ENCODE measurements at places on chromosomes 2 and 18.

- DNase-seq: no peak
Observed at GRCh38 chr2:5612666-5613065, 79.5 kb upstream of the SOX11 start.

- no peak for DNase-seq
Observed at GRCh38 chr2:49260979-49261538, 106.7 kb upstream of the FSHR start.

DNA sequence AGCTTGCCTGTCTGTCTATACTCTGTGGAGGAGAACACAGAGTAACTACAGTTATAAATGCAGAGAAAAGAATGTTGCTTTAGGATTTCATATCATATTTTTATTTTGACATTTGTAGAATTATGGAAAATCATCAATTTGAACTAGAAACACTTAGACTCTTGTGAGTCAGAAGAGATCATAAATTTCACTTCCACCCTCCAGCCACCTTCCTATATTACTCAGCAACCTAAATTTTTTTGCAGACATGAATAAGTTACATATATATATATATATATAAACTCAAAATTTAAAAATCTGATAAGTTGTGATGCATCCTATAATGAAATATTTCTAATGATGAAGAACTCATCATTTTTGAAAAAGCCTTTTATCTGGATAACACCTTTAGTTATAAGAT, 172.3 kb downstream of the PIEZO2 start:
- no peak for DNase-seq

DNA sequence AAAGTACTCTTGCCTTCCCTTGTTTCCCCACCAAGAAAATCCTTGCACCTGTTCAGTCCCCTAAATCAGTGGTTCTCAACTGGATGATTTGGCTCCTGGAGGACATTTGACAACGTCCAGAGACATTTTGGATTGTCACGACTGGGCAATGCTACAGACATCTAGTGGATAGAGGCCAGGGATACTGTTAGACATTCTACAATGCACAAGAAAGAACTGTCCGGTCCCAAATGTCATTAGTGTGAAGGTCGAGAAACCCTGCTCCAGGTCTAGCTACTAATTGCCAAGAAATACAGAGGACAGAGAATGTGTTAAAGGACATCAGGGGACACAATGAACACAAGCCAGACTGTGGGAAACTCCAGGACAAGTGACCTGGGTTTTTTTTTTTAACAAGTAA, 60.0 kb downstream of the LRP2 start:
- DNase-seq: no peak

- DNase-seq: no peak
Observed at GRCh38 chr2:101731221-101732054, 33.9 kb downstream of the MAP4K4 start.

DNA sequence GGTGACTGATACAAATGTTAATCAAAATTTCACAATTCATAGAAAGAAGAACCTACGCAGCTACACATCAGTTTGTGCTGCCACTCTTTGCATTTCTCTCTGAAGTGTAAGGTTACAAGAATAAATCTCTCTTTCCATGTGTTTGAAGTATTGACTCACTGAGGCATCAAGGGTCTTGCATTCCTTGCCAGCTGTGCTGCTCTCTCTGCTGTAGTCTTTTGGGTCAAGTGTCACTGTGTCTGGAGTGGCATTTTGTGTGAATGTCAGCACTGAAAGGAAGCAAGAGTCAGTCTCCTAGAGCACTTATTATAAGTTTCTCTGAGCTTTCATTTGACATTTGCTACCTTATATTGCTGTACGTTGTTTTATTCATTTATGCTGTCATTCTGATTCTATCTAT, 1696.1 kb upstream of the LRRTM1 start:
- DNase-seq: no peak

DNA sequence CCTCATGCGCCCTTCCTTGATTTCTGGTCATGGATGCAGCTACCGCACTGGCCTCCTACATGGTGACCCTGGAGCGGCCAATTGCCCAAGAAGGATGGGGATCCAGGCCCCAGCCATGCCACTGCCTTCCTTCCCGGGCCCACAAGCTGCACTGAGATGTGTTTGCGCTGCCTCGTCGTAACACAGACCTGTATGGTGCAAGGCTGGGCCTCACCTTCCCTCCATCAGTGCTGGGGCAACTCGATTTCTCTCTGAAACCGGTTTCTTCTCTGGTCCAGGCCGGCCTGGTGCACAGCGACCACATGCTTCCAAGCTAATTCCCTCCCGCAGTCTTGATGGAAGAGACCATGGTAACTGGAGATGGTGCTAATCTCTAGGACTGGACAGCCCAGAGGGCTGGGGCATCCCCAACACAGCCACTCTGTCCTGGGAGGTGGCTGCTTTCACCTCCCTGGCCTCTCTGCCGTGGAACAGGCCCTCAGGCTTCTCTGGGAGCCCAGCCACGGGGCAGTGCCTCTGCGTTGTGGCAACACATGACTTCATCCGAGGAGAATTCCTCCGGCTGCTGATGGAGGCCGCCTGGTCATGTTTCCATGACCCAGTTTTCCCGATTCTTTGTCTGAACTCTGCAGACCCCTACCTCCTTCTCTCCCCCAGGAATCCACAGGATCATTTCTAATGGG, 184.2 kb downstream of the GLI2 start:
- DNase-seq: peak; percentile 86

DNA sequence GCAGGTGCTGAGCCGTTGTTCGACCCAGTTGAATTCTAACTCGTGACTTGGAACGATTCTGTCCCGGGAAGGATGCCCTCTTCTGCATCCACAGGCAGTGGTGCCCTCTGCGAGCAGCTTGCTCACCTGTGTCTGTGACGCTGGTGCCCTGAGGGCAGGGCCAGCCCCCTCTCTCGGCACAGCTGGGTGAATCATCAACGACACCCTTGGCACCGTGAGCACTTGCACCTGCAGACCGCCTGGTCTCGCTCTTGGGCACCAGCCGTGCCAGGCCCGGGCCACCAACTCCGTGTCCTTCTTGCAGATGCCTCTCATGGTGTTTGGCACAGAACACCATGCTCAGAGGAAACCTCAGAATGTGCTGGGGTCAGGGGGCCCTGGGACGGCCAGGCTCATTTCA, 75.0 kb downstream of the SLC66A2 start:
- no peak for DNase-seq

DNA sequence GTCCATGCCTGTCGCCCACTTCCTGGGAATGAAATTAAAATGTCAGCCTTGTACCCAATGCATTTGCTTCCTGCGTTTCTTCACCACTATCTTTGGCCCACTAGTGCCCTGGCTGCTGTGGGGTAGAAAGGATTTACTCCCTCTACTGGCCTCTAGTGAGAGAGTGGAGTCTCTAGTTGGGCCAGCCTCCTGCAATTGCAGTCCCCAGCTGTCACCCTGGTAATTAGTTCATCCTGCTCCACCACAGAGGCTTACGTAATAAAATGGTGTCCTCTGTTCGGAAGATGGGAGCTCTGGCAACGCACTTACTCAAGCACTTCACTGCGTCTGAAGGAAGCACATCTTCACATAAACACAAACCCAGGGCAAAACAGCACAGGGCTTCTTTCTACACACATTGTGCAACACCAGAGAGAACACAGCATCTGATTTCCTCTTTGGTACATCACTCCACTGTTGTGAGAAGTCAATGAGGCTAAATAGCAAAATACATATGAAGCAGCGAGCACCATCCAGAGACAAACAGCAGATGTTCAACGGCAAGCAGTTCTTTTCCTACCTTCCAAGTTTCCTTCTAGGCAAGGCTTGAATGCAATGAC, 274.6 kb downstream of the LRATD1 start:
- no peak for DNase-seq

DNA sequence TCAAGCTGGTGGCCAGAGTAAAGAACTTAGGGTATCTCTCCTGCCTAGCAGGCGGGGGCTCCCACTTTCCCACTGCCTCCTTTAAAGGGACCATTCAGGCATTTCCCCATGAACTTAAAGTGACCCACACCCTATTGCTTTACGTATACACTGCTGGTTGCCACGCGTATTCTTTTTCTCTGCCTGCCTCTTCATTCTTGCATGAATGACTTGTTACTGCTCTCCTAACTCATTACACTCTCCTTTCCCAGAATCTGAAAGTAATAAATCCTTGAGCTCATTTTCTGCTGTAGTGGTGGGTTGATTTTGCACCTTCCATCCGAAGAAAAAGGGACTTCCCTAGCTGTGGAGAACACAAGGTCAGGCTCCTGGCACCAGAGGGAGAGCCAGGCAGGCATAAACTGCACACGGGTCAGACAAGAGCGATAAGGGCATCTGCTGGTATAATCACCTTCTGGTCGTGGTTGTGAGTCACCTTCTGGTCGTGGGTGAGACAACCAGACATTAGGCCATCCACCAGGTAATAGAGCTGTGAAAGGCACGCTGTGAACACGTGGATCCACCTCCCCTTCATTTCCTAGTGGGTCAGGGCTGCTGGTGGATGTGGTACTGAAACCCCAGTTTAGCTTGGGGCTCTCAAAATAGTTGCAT, 950.3 kb downstream of the SOCS6 start:
- DNase-seq: no peak

DNA sequence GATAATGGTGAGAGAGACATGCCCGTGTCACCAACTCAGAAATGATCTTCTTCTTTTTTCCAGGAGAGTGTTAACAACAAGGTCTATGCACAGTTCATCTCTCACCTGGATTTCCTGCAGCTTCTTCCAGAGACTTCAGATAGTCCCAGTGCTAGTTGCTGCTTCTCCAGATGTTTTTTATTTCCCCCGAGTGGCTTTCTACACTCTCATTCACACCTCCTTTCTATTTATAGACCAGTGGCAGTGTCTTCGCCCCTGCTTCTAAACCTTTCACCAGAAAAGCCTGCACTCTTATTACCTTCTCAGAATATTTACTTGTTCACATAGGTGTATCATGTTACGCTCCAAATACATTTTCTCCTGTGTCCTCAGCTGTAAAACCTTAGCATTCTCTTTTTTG, 558.8 kb upstream of the CHAC2 start:
- DNase-seq: no peak

- DNase-seq: peak; percentile 82
Observed at GRCh38 chr2:160492401-160493226, 993 bp downstream of the RBMS1 start.

DNA sequence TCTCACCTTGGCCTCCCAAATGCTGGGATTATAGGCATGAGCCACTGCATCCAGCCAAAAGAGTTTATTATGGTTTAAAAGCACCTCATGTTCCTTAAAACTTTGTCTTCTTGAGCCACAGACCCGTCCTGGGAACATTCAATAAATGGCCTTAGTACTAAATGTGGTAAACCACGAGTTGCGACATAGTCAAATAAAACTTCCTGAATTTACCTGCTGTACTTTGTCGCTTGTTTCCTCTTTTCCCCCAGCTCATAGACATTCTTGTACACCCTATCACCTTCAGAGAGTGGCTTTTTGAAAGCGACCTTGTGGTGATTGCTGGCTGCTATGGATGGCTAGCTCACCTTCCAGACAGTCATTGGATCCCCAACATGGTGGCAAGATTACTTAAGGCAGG, 310.4 kb downstream of the LRRTM1 start:
- DNase-seq: no peak

DNA sequence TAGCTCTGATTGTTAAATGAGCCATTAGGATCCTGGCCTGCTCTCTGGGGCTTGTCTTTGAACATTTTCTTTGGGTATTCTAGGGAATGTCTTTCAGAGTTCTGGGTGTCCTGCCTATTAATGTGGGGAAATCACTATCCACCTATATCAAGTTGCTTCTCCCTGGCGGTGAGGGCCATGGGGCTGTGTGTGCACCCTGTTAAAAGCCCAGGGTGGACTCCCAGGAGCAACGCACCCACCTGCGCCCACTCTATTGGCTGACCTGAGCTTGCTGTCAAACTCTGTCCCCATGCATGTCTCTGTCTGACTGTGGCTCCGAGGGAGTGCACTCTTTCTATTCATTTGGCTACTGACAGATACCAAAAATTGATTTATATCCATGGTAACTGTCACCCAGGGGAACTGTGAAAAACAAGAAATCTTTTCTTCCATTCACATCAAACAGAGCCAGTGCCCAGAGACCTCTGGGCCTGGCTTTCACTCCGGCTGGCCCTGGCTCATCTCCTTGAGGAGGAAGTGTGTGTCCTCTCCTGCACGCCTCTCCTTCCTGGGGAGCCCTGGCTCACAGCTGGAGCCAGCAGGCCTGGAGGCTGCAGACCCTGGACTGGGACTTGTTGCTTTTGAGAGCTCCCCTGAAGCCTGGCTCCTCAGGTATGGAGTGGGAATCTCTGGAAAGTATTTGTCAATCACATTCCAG, 10.5 kb upstream of the TOGARAM2 start:
- no peak for DNase-seq

GRCh38 chr18:23868136-23868785, 146.3 kb upstream of the TTC39C start:
- DNase-seq: no peak

- no peak for DNase-seq
Observed at GRCh38 chr2:157488877-157489276, 45.0 kb upstream of the CYTIP start.
